Fibroblast of lung (primary cell): ENCODE measurements at places on chromosomes 2 and 18. TPM values are rescaled to one million over a fixed set of nuclear protein-coding genes. Genes with fewer than 3 reads are reported as not detected.

DNA sequence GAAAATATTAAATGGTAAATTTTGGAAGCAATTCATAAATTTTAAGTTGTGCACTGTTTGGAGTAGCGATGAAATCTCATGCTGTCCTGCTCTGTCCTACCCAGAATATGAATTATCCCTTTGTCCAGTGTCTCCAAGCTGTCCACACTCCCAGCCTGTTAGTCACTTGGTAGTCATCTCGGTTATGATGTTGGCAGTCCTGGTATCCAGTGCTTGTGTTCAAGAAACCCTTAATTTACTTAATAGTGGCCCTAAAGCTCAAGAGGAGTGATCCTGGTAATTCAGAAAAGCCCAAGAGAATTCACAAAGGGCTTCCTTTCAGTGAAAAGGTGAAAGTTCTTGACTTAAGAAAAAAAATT is 71.8 kb upstream of the STAM2 start:
- no peak for DNase-seq

GRCh38 chr18:79546781-79547272 is 132.8 kb upstream of the CTDP1 start:
- no peak for DNase-seq

DNA sequence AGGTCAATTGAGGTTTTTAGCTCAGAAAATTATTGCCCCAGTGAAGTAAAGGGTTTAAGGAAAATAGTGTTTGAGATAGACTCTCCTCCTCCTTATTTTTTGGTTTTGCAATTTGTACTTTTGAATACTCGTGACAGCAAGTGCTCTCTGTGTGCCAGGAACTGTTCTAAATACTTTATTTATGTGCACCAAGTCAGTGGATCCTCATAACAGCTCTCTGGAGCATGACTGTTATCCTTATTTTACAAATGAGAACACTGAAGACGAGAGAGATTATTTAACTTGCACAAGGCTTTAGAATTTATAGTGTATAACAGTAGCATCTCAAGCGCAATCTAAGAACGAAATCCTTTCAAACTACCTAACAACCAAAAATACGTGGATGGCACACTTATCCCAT is 24.7 kb downstream of the BABAM2 start:
- DNase-seq: no peak

The MATN3 gene
- total RNA-seq: 0.51 and 2.3 TPM in 2 replicates

GRCh38 chr2:172096626-172097547 is 5.8 kb downstream of the DLX2 start:
- peak; percentile 56 for DNase-seq

The IL1RL1 gene
- 0.50 and 4.6 TPM in 2 replicates for total RNA-seq

The RAB6C gene
- total RNA-seq: not detected in 2 replicates

DNA sequence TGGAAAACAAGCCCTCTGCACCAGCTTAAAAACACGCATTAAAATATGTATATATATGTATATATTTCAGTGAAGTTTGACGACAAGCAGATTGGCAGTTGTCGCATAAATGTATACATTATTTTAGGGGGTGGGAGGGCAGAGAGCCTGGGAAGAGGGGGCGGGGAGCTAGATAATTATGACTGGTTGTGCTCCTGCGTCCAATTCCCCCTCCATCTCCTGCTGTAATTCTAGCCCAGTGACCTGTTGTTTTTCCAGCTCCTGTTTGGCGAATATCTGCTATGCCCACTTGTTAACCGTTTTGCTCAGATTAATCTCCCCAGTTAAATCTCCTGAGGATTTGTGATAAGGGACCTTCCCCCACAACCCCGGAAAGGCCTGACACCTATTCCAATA is 656 bp downstream of the UNC80 start:
- no peak for DNase-seq

DNA sequence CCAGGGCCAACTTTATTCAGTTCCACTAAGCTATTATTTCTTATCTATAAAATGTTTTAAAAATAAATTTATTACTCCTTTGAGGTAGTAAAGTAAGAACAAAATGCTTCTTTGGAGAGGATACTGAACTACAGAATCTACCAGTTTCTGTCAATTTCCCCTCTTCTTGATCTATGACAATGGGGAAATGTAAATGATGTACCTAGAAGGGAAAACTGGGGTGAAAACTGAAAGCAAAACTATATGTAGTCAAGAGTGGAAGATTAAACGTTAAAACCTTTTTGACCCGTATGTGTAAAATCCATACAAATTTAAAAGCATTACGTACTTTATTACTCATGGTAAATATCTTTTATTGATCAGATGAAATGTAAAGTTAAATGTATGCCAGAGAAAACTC is 1287.8 kb upstream of the TMEFF2 start:
- DNase-seq: no peak

DNA sequence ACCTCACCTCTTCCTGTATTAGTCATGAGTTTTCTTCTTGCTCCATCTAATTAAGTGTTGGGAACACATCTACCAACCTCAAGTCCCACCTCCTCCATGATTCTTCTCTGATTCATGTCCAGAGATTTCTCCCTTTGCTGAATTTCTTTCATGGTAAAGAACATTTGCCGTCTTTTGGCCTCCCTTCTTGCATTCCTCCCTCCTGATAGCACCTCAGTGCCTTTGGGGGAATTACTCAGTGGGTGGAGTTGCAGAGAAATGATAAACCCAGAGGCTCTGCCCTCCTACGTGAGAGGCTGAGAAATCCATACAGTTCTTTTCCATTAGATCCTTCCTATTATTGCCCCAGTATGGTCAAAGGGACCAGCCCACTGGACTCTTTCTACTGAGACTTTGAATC is 651.9 kb downstream of the SLC4A3 start:
- DNase-seq: peak; percentile 96

The IL1RN gene
- not detected in 2 replicates for total RNA-seq

DNA sequence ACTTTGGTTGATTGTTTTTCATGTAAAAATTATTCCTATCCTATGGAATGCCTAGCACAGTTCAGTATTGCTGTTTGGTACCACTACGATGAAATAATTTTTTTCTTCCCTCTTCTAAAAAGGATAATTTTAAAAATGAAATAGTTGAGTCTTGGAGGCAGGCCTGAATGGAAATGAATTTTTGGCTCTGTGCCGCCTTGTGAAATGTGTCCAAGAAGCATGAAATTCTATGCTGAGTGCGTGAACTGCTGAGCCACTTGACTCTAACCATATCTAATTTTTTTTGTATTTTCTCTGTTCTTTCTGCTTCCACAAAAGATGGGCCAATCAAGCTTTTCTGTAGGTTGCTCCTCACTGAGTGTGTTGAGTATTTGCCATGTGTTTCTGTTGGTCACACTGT is 95.0 kb downstream of the PRPF40A start:
- DNase-seq: no peak

The BOLL gene
- not detected in 2 replicates for total RNA-seq
